RPMI8226 (cell line): ENCODE measurements at places on chromosomes 6 and 20.
A peak's percentile ranks its signal among the peaks of the same experiment; 100 is the strongest.

DNA sequence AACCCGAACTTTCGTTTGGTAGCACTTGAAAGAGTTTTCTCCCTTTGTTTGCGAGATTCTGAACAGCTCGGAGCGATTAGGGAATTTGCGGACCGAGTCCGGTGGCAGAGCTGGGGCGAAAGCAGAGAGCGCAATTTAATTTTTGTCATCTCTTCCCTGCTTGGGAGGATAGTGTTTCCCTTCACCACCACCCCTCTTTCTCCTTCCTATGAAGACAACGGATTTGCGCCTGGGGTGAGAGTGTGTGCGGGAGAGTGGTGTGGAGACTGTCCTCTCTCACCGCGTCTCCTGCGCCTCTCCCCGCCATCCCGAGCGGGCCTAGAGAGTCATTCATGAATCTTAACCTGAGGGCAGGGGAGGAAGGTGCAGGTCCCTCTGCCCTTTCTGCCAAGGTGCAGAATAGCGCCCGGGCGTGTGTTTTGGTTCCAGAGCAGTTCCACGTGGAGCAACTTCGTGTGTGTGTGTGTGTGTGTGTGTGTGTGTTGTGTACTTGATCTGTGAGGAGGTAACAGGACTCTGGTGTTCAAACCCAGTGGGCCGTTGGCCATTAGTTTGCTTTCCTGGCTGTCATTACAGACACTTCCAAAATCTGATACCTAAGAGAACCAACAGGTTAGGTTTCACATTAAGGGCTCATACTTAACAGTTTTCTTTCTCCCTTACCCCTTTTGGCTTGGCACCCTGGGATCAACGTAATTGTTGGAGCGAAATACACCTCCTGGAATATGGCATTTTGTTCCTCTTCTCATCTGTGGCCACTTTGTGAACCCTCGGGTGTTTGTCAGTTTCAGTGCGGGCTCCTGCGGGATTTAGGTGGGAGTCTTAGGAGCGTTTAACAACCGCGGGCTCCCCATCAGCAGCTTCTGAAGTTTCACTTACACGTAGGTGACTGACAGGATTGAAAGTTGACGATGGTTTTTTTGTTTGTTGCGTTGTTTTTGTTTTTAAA lies 1.8 kb downstream of the EYA4 start:
- no peak for DNase-seq

DNA sequence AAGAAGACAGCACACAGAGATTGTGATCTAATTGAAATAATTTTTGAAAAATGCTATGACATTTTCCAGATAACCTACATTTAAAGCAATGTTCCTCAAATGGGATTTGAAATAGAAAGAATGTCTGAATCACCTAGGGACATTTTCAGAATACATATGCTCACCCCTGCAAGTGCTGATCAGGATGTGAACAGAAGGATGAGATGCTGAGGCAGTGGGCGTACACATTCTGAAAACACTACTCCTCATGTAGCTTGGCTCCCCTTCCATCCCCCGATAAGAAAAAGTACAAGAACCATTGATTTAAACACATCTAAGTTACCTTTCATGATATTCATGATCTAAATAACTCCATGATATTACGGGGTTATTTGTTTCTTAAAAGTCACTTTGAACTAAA lies 29.9 kb upstream of the HINT3 start:
- no peak for DNase-seq

- DNase-seq: peak; percentile 16
Measured at GRCh38 chr6:36642913-36643817, 35.3 kb upstream of the CDKN1A start.

DNA sequence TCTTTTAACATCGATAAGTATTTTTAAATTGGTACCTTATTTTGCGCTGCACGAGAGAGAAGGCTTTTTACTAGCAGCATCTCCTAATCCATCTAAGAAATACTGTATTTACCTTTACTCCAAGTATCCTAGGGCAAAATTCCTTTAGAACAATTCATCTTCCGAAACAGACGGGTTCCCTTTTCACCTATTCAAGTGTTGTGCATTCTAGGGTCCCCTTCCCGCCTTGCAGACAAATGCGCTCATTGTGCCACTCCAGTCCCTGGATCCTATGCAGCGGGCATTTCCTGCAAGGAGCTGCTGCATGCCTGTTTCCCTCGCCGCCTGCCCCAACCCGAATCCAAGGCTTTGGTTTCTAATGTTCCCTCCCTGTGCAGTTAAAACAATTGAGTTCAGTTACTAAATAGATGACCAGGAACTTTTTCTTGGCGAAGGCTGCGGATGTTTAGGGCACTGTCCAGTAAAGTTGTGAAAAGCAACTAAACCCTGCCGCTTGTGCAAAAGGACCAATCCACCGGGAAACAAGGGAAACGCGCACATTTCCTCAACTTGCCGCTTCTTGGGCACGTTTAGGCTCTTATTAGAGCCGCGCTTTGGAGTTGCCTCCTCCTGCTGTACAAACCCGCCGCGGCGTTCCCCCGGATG lies 556 bp upstream of the SCAF8 start:
- no peak for DNase-seq

GRCh38 chr6:89140347-89141156 lies 5.3 kb upstream of the PM20D2 start:
- DNase-seq: no peak

- DNase-seq: no peak
Measured at GRCh38 chr6:138550346-138550767, 51.1 kb upstream of the NHSL1 start.

GRCh38 chr6:31609519-31610406 lies 5.3 kb upstream of the AIF1 start:
- DNase-seq: no peak
